ENCODE measurements at places on chromosomes 1 and 21.

DNA sequence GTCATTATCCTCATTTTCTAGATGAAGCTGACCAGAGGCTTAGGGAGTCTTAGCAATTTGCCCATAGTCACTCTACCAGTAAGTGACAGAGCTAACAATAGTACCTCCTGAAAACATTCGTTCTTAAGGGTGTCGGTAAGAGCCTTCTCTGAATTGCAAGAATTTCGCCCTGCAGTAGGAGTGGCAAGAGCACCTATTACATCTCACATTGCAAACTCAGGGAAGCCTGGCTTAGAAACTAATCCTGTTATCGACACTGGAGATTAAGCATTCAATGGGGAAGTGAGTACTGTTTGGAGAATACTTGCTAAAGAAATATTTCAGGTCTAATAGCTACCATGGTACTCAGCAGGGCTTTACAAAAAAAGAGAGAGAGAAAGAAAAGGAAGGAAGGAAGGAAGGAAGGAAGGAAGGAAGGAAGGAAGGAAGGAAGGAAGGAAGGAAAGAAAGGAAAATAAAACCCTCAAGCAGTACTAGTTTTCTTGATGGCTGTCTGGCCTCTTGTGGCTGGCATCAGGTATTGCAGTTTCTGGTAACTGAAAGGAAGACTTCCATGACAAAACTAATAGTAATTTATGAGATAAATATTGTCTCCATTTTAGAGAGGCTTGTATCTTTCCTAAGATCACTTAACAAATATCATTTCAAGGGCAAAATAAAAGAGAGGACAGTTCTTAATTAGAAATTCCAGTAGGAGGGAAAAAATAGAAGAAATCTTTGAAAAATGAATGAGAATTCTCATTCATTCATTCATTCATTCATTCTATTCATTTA is 10.4 kb downstream of the C1orf226 start:
- DNase-seq = no peak

- DNase-seq = no peak
Measured at GRCh38 chr1:121538943-121539575, 354.3 kb downstream of the SRGAP2C start.

DNA sequence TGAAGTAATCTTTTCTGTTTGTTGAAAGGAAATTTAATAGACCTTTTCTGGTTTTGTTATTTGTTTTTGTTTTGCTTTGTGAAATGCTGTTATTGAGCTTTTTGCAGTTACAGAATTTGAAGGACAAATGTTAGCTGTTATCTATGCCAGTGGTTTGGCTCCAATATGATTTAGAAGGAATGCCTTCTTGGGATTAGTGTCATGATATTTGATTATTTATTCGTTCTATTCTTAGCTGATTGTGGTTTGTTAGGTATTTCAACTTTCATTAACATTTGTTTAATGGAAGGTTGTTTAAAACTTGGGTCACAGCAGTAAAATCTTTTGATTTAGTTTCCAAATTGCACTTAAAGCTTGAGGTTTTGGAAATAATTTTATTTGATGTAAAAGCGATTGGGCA is 33.5 kb downstream of the ADGRL2 start:
- no peak for DNase-seq

GRCh38 chr21:28272272-28272992 is 720.2 kb downstream of the LTN1 start:
- DNase-seq = no peak

GRCh38 chr1:196427976-196428734 is 180.1 kb downstream of the KCNT2 start:
- DNase-seq = no peak

DNA sequence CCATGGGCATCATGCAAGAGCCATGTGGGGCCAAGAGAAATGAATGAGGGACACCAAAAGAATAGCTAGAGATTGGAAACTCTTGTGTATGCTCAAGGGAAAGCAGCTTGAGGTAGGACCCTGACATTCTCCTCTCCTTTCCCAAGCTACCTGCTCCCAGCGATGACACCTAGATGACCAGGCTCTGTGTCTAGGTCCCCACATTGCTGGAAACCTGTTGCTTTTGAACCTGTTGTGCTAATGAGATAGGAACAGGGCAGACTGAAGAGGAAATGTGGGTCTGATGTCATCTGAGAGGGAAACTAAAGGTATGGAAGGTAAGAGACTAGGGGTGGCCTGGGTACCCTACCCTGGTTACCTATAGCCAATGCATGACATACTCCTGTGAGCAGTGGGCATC is 1.8 kb downstream of the FMOD start:
- DNase-seq = no peak

- DNase-seq = no peak
Measured at GRCh38 chr1:158586942-158587341, 7.2 kb upstream of the OR10X1 start.

DNA sequence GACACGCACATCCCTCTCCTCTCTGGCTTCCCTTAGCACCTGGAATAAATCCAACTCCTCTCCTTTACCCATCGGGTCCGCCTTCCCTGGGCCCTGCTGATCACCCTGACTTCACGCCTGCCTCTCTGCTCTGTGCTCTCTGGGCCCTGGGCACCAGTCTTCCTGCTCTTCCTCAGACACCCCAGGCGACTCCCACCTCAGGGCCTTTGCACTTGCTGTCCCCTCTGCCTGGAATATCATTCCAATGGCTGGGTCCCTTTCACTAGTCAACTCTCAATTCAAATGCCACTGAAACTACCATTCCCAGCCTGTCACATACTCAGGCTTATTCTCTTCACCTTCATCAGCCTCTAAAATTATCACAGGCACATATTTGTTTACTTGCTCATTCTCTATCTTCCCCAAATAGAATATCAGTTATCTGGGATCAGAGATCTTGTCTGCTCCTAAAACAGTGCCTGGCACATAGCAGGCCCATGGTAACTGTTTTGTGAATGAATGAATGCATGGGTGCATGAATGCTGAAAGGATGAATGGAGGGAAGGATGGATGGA is 27.2 kb upstream of the SELENON start:
- no peak for DNase-seq

DNA sequence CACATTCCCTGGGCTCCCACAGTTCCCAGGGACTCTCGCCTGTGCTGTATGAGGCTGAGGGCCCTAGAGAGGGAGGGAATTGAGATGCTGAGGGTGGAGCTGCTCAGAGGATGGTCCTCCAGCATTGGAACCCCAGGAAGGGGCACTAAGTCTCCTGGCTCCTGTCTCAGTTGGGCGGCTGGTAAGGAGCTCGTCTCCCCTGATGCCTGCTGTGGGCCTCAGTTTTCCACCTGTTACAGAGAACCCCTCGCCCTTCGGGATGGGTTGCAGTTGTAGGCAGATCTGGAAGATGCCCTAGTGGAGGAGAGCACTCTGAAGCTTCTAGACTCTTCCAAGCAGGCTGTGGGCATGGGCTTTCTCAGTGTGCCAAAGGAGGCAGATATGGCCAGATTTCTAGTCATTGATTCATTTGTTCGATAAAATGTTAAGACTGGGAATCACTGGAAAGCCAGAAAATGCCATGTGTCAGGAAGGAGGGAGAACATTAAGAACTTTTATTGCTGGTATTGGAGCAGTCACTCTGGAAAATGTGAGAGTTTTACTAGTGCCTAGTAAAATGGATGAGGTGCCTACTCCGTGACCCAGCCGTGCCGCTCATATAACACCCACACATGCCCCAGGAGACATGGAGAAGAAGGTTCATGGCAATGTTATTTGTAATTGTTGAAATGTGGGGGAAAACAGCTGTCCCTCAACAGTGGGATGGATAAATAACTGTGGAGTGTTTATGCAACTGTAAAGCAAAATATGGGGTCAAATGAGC is 828 bp upstream of the MYBPH start:
- DNase-seq = no peak

GRCh38 chr1:39671793-39672550 is at the start of gene NT5C1A:
Gene NT5C1A, minus strand, starts transcription at chr1:39672107. Its CDS starts 69 bp downstream, at chr1:39672038.
- no peak for DNase-seq

DNA sequence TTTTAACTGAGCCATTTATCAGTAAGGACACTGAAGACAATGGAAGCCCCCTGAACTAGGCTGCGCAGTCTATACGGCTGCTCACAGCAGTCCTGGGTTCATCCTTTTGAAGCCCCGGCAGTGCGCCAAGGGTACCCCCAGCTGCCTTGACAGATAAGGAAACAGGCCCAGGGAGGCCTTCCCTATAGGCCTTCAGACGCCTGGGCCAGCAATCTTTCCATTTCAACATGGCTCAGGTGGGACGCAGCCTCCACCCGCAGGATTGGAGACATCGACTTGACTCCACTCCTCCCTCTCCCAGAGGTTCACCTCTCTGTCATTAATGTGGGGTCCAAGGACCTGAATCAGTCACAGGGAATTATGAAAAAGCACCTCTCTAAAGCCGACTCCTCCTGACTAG is 2.8 kb upstream of the LYPD8 start:
- DNase-seq = no peak

GRCh38 chr1:50898773-50899172 is 61.3 kb downstream of the FAF1 start:
- no peak for DNase-seq

DNA sequence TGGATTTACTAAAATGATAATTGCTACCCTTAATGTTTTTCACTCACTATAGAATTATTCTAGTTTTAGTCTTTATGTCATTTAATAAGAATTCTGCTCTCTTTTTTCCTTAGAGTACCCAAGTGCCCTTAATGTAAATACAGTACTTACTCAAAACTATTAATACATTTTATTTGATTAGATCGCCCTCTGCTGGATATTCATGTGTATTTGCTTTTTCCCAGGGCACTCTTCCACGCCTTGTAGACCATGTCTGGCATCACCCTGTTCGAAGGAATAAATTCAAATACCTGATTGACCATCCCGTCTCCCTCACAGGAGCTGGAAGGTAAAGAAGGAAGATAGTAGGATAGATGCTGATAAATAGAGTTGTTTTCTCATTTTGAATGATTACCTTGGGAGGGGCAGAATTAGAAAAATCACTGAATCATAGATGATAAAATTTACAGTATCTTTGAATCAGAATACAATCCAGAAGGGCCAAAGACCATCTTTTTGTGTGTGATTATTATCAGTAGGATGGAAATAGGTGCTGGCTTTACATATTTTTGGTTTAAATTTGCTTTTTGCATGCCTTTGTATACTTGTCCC is 4.1 kb downstream of the AXDND1 start:
- peak; percentile 94 for DNase-seq

DNA sequence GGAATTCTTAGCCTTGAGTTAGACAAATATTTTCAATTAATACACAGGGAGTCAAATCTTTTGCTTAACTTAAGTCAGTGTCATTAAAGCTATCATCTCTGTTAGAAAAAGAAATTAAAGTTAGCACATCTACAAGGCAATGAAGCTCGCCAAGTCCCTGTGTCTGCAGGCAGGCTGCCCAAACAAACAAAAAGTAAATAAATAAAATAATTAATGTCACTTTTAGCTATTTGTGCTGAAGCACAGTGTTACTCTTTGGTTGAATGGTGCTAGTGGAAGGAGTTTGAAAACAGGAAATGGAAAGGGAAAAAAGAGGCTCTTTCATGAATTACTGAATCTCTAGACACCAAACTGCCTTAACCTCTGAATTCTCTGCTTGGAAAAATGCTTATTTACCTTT is 37.1 kb upstream of the COL11A1 start:
- no peak for DNase-seq

- DNase-seq = no peak
Measured at GRCh38 chr1:54499360-54500106, 48.5 kb upstream of the ACOT11 start.

DNA sequence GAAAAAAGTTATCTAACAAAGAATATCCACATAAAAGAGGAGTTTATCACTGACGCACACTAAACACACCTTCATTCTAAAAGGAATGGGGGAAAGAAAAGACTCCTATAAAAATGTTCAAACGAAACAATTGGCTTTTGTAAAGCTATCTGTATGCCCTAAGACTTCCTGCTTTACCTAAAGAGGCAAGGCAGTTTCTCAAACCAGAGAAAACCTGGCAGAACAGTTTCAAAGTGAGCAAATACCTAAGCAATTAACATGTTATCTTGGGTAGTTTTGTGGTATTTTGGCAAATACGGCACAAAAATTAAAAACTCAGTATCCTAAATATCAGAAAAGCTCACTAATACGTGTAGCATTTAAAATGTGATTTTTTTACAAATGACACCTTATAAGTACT is 1.9 kb downstream of the PUM1 start:
- no peak for DNase-seq

DNA sequence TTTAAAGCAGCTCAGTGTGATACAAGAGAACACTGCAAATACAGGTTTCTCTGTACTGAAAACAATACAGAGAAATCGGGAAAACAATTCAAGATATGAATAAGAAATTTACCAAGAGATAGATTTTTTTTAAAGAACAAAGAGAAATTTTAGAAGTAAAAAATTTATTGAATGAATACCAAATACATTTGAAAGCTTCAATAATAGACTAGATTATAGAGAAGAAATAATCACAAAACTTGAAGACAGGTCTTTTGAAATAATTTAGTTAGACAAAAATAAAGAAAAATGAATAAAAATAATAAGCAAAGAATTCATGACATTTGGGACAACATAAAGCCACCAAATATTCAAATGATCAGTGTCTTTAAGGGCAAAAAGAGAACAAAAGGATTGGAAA is 13.6 kb upstream of the FMO4 start:
- no peak for DNase-seq

- DNase-seq = no peak
Measured at GRCh38 chr21:31087639-31088473, 49.6 kb upstream of the KRTAP19-8 start.

DNA sequence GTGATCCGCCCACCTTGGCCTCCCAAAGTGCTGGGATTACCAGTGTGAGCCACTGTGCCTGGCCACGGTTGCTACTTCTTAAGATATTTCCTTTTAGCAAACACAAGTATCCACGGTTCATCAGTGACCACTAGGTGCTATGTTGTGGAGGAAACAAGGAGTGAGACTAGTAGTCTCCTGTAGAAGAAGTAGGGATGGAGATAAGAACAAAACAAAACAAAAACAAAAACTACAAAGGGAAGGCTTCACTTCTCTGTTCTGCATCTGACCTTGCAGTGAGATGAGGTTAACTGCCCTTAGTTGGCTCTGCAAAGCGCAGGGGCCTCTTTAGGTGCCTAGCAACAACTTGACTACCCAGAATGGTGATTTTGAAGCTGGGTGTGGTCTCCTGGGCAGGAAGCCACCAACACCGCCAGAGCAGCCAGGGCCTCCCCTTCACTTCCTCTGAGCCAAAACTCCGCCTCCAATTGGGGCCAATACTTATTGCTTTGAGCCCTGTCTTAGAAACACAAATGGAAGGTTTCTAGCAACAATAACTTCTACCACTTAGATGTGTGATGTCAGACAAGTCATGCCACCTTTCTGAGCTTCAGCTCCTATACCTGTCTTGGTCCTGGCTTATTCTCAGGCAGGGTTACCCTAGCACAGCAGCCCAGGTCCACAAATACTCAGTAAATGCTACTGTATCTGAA is 12.8 kb upstream of the CDC42 start:
- DNase-seq = no peak

DNA sequence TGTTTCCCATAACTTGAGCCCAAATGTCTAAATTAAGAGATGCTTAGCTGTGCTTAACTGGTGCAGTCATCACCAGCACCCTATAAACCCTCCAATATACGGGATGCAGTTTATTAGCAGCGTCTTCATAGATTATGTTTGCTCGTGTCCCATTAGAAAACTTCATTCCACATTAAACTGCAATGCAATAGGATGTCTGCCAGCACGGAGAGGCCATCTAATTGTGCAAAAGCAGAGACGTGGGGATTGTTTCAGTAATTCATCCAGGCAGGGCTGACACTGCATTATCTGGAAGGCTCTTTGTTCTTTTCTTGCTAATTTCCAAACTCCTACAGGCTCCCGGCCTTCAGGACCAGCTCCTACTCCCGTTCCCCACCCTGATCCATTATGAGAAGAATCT is 89.5 kb downstream of the CSMD2 start:
- DNase-seq = no peak

Measured in trophoblast cell (in vitro differentiated cells and primary cell).